H9 (cell line): ENCODE measurements at places on chromosomes 16 and 17.

GRCh38 chr16:48438414-48438813 lies 53.2 kb upstream of the SIAH1 start:
- no peak for DNase-seq

DNA sequence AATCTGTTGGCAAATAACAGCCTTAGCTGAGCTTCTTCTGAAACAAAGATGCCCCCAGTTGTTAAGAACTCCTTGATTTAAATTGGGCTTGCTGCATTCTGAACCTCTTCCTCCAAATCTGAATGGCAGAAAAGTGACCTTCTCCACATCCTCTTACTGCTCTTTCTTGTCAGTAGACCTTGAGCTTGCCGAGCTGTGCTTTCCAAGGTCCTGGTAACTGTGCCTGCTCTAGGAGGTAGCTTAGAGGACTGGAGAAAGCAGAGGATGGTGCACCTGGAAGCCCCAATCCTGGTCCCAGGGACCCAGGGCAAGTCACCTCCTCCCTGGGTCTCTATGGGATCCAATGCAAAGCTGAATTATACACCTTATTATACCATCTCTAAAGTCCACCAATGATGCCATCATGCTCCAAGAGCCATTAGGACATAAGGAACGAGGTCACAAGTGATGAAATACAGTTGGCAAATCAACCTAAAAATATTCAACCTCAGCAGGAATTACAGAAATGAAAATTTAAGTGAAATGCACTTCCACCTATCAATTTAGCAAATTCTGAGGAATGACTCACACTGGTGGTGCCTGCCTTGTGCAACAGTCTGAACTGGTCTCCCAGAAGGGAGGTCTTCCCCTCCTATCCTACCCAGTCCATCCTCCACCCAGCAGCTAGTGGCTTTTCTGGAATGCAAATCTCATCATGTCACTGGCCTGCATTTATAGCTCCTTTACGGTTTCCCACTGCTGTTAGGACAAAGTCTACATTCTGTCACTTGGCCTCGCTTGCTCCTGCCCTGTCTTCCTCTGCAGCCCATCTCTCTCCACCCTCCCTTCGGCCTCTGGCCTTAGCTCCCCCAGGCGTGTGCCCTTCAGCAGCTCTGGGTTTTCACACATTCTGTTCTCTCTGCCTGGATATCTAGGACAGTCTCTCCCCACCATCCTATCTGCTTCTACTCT lies 36.6 kb downstream of the TOM1L2 start:
- no peak for DNase-seq

DNA sequence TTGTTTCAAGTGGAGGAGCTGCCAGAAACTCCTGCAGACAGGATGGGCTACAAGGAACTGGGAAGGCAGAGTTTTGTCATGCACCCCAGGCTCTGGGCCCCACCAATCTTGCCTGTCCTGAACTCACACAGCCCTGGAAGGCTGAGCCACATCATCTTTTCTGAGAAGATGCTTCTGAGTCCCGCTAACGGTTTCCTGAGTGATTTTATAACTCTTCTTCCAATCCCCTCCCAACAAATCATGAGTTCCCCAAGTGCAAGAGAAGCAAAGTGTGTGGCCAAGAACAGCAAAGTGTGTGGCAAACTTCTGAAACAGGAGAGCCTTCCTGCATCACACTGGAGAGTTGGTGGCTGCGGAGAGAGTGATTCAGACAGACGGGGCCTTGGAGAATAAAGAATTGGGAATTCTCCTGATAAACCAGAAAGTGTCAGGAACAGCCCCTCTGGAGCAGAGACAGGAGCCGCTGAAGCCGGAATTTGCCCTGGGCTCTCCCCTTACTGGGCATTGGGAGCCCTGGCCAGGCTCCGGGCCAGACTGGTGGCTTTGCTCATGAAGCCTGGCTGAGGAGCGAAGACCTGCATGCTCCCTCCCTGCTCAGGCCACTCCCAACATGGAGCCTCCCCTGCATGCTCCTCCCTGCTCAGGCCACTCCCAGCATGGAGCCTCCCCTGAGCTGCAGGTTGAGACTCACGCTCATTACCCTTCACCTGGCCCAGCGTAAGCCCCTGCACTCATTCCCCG lies 47.2 kb downstream of the PITPNM3 start:
- DNase-seq, result peak; percentile 75

- DNase-seq, result no peak
Observed at GRCh38 chr16:30874244-30874820, 19.5 kb downstream of the BCL7C start.

- DNase-seq, result peak; percentile 40
Observed at GRCh38 chr17:17363638-17364337, 60.6 kb downstream of the NT5M start.

DNA sequence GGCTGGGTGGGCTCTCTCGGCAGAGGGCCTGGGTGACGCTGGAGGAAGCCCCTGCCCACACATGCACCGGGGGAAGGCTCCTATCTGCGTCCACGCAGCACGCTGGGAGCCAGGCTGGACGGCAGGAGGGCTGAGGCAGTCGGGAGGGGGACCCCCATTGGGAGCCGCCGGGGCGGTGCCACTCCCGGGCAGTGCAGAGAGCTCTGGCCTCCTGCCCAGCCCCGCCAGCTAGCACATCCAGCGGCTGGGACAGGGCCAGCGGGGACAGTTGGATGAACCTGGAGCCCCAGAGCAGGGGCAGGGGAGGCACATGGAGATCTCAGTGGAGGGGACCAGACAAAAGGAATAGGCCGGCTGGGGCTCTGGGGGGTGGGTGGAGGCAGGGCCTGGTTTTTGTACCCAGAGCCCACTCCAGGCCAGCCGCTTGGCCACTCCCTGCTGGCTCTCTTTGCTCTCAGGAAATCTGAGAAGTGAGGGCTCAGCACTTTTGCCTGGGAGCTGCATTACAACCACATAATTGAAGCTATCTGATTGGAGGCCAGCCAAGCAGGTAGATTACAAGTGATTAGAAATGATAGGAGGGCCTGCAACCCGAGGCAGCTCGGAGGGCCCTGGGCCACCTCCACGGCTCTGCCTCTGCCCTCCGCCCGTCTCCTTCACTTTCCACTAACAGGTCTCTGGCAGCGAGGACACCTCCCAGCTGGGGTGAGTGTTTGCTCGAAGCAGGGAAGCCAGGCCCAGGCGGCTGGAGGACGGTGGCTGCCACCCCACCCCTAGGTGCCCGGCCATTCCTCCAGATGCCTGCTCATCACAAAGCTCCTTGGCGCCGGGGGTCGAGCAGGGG lies 40.1 kb downstream of the ENGASE start:
- no peak for DNase-seq

DNA sequence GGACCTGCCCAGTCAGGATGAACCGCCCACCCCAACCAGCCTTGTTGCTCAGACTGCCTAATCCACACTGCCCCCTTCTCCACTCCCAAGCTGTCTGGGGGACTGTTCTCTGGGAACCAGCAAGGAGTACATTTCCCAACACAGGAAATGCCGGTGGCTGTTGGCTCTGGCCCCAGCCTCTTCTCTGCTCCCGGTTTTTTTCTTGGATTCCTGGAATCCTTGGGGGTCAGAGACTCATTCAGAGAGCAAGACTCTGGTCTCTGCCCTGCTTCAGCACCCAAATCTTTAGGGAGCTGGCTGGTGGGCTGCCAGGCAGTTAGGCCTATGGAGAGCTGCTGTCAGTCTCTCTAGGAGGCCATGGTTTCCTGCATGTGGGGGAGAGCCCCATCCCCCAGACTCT lies 10.8 kb upstream of the MTMR4 start:
- DNase-seq, result no peak

GRCh38 chr16:35252356-35252936 lies 1793.0 kb downstream of the TP53TG3F start:
- no peak for DNase-seq

GRCh38 chr17:7133916-7134315 lies 19.3 kb upstream of the ASGR2 start:
- DNase-seq, result peak; percentile 77

DNA sequence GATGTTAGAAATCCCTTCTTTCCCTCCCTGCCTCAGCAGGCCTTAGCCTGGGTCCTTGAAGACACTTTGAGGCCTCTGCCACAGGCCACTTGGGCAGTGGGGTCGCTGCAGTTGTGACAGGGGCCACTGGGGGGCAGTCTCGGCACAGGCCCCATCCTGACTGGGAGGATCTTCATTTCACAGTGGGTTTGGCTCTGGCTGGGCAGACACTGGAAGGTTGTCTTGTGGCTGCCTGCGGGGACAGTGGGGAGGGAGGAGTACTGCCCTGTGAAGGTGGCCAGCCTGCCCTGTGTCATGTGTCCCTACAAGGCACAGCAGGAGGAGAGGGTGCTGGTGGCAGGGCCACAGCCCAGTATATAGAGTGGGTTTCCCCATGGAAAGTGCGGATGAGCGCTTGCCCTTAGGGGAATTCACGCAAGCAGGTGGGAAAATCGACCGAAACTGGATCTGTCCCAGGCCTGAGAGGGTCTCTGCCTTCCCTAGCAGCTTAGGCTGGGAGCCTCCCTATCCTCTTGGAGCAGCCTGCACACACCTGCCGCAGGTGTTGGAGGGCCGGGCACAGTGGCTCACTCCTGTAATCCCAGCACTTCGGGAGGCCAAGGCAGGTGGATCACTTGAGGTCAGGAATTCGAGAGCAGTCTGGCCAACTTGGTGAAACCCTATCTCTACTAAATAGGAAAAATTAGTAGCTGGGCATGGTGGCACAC lies 28.8 kb downstream of the GINS2 start:
- peak; percentile 85 for DNase-seq

- no peak for DNase-seq
Observed at GRCh38 chr16:66468321-66468965, 41.3 kb downstream of the BEAN1 start.

DNA sequence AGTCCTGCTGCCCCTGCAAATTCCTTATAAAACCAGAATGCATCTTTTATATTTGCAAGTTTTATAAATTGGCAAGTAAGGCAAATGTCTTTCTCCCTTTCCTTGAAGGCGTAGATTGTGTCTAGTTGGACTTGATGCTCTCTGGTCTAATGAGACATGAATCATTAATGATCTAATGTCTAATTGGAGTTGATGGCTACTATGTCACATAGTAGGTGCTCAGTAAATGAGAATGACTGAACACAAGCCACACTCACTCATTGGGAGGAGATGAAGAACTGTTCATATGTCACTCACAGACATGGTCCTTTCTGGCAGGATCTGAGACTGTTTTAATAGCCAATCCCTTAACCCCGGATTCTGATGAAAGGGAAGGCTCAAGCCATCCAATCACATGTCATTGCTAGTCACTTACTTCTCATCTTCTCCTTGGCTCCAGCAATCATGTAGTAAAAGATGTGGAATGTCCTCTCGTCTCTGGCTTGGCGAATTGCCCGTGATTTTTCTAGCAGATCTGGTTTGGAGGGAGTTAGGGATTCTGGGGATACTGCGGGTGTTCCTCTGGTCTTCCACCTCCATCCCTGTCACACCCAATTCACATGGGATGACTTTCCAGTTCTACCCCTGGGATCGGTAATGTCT lies 81.0 kb downstream of the MYH11 start:
- DNase-seq, result no peak

DNA sequence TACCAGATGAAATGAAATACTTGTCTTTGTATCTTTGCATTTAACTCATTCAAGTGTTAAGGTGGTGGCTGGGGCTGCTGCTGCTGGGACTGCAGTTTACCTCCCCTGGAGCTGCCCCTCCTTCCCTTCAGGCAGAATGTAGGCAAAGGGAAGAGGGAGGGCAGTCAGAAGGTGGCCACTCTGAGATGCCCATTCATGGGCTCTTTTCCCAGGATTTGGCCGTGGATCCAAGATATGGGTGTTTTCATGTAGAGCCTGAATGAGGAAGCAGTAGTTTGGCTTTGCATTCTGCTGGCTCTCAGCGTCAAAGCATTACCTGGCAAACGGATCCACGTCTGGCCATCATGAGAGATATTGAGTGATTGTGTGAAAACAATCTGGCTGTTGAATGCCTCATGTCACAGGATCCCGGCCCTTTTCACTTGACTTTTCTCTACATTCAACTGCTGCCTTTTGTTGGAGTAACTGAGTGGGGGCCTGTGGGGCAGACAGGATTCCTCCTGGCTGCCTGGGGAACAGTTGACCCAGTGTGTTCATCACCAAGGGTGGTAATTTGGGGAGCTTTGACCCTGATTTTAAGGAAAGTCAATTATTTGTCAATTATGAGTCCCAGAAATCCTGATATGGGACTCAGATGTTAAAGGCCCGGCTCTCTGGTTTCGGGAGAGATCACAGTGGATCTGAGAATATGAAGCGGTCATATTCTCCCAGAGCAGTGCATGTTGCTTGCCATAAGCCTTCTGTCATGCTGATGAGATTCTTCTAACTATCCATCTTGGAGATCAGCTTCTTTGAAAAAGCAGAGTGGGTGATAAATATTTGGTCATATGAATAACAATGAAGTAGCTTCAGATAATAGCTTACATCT lies 236.8 kb downstream of the IRX3 start:
- peak; percentile 80 for DNase-seq

DNA sequence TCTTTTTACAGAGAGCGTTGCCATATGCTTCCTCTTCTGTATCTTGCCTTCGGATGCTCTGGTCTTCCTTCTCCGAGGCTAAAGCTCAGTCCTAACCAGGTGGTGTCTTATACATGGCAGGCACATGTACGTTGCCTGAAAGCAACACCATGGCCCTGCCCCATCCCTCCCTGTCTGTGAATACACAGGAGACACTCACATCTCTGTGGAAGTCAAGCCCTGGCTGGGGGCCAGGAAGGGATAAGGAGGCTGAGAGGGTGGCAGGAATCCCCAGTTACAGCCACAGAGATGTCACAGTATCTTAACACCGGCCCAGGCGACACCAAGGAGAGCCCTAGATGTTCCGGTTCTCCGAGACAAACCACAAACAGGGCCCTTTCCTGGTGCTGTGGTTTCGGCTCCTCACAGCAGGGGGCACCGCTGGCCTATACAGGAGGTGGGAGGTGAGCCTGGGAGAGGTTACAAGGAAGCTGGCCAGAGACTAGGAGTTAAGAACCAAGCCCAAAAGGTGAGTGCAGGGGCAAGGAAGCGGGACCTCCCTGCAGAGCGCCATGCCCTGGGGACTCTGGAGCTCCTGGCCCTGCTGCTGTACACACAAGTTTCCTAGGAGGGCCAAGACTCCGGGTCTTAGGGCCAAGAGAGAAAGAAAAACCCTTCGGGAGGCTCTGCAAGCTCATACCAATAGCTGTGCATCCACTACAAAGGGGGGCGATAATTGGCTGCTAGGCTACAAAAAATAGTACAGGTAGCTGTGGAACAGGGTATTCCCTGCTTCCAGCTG lies 41.7 kb downstream of the SRL start:
- DNase-seq, result peak; percentile 61

GRCh38 chr17:76253841-76254240 lies 11.3 kb upstream of the UBALD2 start:
- no peak for DNase-seq

- DNase-seq, result no peak
Observed at GRCh38 chr16:10635365-10636021, 55.1 kb upstream of the EMP2 start.

DNA sequence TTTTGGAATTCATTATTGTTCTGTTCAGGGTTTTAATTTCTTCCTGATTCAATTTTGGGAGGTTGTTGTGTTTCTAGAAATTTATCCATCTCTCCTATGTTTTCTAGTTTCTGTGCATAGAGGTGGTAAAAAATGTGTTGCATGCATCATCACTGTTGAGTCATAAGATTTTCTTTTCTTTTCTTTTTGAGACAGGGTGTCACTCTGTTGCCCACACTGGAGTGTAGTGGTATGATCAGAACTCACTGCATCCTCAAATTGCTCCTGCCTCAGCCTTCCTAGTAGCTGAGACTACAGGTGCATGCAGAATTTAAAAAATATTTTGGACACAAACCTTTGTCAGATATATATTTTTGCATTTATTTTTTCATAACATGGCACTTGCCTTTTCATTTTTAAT lies 184.8 kb downstream of the BCAS3 start:
- no peak for DNase-seq
